T-helper 22 cell (primary cell): ENCODE measurements at places on chromosomes 16 and 17.
A peak's percentile ranks its signal among the peaks of the same experiment; 100 is the strongest.

DNA sequence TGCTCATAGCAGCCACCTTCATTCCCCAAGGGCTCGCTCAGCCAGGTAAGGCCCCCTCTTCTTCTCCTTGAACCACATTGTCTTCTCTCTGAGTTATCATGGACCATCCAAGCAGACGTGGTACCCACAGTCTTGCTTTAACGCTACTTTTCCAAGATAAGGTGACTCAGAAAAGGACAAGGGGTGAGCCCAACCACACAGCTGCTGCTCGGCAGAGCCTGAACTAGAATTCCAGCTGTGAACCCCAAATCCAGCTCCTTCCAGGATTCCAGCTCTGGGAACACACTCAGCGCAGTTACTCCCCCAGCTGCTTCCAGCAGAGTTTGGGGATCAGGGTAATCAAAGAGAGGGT is 272 bp downstream of the CCL2 start:
- no peak for DNase-seq

- peak; percentile 51 for DNase-seq
These were observed 4.0 kb downstream of the VAT1 start for GRCh38 chr17:43018008-43018853.

DNA sequence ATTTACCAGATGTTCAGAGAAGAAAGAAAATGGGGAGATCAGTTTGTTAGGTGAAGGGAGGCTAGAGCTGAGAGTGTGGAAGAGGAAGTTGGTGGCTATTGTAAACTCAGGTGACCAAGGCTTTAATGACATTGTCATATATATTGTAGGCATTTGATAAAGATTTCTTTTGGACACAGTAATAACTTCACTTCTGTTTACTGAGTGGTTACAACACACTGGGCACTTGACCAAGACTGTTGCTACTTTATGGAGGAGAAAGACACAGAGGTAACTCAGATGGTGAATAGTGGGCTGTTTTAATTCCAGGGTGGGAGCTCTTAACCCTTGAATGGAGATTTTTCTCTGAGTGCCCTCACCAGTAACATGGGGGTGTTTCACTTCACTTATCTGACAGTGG is 46.0 kb downstream of the TNRC6A start:
- no peak for DNase-seq

GRCh38 chr16:86519649-86520316 is 9.5 kb downstream of the FOXF1 start:
- DNase-seq, result peak; percentile 11

- no peak for DNase-seq
These were observed 24.5 kb downstream of the SOCS1 start for GRCh38 chr16:11231367-11231970.

DNA sequence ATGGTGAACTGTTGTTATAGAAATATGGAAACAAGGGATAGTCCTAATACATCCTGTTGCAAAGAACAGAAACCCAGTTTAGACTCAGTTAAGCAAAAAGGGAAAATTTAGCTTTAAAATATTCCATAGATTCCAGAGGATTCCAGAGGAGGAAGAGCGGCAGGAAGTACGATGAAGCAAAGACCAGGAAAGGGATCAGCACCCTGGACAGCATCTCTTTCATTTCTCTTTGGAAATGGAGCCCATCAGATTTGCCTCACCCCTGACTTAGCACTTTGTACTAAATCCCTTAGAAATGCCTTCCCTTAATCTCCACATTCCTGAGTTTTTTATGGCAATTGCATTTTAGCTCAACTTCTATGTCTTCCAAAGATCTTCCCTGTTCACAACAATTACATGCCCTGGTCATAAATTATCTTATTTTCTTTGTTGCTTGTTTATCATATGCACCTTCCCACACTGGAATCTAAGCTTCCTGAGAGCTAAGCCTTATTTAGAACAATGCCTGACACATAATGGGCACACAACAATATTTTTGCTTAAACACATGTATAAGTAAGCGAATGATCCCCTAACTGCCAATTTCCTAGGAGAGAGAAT is 150.0 kb upstream of the RBFOX1 start:
- DNase-seq, result no peak

GRCh38 chr17:32634167-32634566 is 147.4 kb downstream of the CDK5R1 start:
- no peak for DNase-seq

DNA sequence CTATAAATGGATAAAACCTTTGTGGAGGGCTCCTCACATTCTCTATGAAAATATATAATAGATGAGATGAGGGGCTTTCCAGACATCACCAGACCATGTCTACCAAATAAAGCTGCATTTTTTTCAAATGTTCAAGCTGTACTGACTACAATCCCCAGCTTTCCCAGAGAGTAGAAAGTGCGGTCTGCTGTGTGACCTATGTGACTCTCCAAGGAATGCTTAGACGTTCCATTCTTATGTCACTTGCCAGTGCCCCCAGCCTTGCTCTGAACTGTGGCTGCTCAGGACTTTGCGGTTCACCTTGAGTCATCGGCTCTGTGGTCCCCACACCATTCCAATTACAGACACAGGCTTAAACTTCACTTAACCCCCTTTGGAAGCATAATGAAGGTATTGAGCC is 47.8 kb upstream of the SCNN1B start:
- DNase-seq, result no peak

DNA sequence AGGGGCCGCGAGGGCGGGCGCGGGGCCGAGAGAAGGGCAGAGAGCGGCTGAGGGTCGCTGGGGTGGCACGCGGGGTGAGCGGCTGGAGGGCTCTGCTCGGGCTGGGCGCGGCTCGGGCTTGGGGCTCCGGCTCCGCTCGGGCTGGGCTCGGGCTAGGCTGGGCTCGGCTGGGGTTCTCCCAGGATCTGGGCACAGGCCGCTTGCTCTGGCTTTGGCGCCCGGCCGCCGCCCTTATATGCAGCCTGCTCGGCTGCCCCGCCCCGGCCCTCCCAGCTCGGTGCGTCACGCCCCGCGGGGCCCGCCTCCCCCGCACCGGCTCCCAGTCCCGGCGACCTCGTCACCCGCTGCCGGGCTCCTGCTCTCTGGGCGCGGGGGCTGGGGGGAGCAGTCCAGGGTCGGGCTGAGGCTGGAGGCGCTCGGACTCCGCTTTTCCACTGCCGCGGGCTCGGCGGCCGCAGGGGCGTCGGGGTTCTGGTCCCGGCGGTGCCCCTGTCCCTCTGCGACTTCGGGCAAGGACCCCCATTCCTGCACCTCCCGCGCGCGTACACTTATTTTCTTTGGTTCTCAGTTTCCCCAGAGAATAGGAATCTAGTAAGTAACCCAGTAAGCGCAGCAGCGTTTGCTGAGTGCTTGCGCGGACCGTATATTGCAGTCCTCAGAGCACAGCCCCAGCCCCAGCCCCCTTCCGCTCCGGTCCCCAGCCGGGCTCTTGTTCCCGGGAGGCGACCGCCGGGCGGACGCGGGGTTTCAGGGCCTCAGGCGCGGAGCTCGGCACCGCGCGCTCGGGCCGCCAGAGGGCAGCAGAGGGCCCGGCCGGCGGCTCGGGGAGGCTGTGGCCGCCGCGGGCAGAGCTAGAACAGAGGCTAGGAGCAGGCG is at the start of gene RASD1:
Gene RASD1 (minus strand): TSS at position 207 of the 876 bp plus-strand sequence. CDS start 214 bp downstream, outside the sequence.
- peak; percentile 66 for DNase-seq

GRCh38 chr16:457732-458400 is 32.4 kb downstream of the RAB11FIP3 start:
- no peak for DNase-seq

- no peak for DNase-seq
These were observed 2.1 kb upstream of the PYCR1 start for GRCh38 chr17:81939218-81939617.

GRCh38 chr17:76696763-76697701 is 13.7 kb downstream of the MXRA7 start:
- DNase-seq, result no peak

- DNase-seq, result no peak
These were observed 204.8 kb downstream of the GRIN2A start for GRCh38 chr16:9977333-9977897.

DNA sequence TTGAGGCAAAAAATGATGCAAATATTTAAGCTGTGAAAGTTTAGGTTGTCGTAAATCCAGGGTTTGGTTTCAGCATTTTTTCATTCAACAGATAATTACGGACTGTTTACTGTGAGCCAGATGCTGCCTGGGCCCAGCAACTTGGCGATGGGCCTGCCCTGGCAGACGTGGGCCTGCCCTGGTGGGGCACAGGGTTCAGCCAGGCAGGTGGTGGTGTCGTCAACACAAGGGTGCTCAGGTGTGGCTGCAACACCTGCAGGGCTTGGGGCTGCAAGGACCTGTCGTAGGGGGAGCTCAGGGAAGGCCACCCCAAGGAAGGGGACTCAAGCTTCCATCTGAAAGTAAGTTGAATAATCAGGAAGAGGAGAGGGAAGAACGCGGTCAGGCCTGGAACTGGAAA is 15.1 kb downstream of the ZC3H18 start:
- DNase-seq, result no peak

GRCh38 chr16:66916518-66916917 is 2.2 kb downstream of the CDH16 start:
- no peak for DNase-seq

DNA sequence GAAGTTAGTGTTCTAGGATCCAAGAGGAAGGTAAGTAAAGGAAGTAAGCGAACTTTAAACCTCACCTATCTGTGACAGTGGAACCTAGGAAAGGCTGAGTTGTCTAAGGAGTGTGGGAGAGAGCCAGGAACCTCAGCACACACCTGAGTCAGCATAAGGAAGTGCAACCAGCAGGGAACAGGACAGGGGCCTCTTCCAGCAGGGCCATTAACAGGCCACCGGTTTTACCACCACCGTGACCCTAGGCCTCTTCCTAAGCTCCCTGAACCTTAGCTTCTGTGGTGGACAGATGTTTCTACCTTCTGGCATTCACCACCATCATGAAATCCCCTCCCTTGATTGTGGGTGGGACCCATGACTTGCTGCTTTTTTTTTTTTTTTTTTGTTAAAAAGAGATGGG is 26.7 kb upstream of the GPATCH8 start:
- no peak for DNase-seq
